ENCODE measurements at places on chromosomes 1 and 21. TPM values are rescaled to one million over a fixed set of nuclear protein-coding genes. Genes with fewer than 3 reads are reported as not detected.

LIN28A gene
- not detected for total RNA-seq

RPTN gene
- not detected for total RNA-seq

AUNIP gene
- not detected for total RNA-seq

CNTN2 gene
- 1.3 TPM for total RNA-seq

KRTAP12-2 gene
- not detected for total RNA-seq

C1orf94 gene
- total RNA-seq = not detected

DNA sequence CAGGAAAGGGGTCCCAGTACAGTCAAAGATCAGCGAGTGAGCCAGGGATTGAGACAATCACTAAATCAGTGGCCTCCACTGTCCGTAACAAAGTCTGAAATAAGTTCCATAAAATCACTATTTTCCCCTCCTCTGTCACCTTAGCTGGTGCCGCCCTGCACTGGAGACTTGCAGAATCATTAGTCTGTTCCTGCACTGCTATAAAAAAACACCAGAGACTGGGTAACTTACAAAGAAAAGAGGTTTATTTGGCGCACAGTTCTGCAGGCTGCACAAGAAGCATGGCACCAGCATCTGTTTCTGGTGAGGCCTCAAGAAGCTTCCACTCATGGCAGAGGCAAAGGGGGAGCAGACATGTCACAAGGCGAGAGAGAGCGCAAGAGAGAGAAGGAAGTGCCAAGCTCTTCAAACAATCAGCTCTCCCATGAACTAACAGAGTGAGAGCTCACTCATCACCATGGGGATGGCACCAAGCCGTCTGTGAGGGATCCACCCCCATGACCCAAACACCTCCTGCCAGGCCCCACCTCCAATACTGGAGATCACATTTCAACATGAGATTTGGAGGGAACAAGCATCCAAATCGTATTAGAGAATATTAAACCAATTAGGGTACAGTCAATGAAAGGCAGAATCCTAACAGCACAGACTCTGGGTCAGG is 129.8 kb upstream of the TIAM1 start:
- no peaks in the 10 kb centered on the region for H3K36me3 ChIP-seq
- H3K27ac ChIP-seq = no peak overlapping the region
- no peak for DNase-seq
- H3K4me3 ChIP-seq = no peak overlapping the region
- no peaks in the 10 kb centered on the region for H3K4me1 ChIP-seq

DNA sequence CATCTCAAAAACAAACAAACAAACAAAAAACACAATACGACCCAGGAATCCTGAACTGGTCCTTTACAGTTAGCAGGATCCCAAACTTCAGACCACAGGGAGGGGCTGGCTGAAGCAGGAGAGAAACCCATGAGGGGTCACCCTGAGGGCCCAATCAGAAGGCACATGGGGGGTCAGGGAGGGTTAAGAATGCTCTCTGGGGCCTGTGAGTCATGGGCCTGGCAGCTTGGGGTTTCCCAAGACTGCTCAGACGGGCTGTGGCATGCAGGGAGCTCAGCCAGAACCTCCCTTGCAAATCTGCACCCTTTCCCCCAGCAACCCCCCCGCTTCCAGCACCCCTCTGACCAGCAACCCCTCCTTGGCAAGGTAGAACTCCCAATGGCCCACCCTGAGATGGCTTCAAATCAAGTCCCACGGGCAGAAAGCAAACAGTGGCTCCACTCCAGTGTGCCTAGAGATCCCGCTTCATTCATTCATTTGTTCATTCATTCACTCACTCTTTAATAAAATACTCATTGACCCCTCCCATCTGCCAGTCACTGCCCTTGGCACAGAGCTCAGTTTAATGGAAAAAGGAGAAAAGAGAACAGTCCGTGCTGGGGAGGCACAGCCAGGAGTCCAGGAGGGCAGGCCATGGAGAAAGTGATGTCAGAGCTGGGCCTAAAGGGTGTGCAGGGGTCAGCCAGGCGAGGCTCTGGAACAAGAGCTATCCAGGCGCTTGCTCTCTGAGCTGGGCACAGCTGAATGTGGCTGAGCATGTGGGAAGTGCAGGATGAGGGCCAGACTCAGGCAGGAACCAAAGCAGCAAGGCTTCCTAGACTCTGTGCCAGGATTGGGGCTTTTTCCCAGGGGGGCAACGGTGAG is 8.2 kb downstream of the UQCRHL start:
- H3K27me3 ChIP-seq = no peaks in the 10 kb centered on the region
- DNase-seq = peak; percentile 92
- no peaks in the 10 kb centered on the region for H3K36me3 ChIP-seq
- H3K4me1 ChIP-seq = peaks cover 5% of the 10 kb centered on the region
- no peak overlapping the region for H3K4me3 ChIP-seq
- H3K27ac ChIP-seq = peak overlapping the region; percentile 80

GRCh38 chr1:236140705-236141446 is 1.5 kb upstream of the GPR137B start:
- H3K36me3 ChIP-seq = no peaks in the 10 kb centered on the region
- DNase-seq = no peak
- no peak overlapping the region for H3K27ac ChIP-seq
- H3K4me1 ChIP-seq = no peaks in the 10 kb centered on the region
- no peaks in the 10 kb centered on the region for H3K27me3 ChIP-seq

DNA sequence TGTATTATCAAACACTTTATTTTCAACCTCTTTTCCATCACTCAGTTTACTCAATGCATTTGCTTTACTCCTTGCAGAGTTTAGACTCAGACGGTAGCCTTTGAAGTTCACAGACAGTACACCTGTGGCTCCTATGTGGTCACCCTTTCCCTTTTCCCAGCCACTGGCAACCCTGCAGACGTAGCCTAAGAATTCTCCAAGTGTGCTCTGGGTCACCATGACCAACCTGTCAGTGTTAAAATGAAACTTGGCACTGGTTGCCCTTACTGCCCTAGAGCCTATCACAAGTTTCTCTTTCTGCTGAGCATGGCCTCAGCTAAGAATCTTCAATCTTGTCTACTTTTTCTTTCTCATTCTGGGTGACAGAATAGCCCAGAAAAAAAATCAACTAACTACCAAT is 25.5 kb upstream of the DNAH14 start:
- H3K27me3 ChIP-seq = no peaks in the 10 kb centered on the region
- H3K27ac ChIP-seq = no peak overlapping the region
- H3K4me1 ChIP-seq = no peaks in the 10 kb centered on the region
- no peaks in the 10 kb centered on the region for H3K36me3 ChIP-seq
- H3K4me3 ChIP-seq = no peak overlapping the region

GRCh38 chr1:159000070-159000409 is 9.7 kb upstream of the IFI16 start:
- H3K27ac ChIP-seq = peak overlapping the region; percentile 74
- DNase-seq = no peak
- no peaks in the 10 kb centered on the region for H3K36me3 ChIP-seq
- H3K4me1 ChIP-seq = no peaks in the 10 kb centered on the region

DNA sequence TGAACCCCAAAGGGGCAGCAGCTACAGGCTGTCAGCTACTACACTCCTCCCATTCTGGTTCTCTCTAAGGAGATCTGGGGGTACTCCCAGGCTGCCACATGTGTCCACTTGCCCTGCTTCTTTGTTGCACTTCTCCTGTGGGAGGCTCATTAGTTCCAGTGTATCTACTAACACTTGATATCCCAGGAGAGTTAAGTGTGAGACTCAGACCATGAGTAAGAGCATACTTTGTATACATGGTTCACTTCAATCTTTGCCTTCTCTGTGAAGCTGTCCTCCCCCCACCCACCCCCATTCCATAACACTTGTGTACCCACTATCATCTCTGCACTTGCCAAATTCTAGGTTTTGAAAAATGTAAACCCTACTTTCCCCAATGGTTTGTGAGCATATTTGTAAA is 34.9 kb upstream of the GADD45A start:
- no peak overlapping the region for H3K27ac ChIP-seq
- no peaks in the 10 kb centered on the region for H3K36me3 ChIP-seq
- no peaks in the 10 kb centered on the region for H3K27me3 ChIP-seq
- H3K4me1 ChIP-seq = peaks cover 2% of the 10 kb centered on the region
- H3K4me3 ChIP-seq = no peak overlapping the region
- DNase-seq = no peak

GRCh38 chr1:116853680-116854402 is 55.9 kb upstream of the PTGFRN start:
- H3K27ac ChIP-seq = no peak overlapping the region
- no peaks in the 10 kb centered on the region for H3K36me3 ChIP-seq
- peaks cover 2% of the 10 kb centered on the region for H3K4me1 ChIP-seq
- no peak overlapping the region for H3K4me3 ChIP-seq

- no peak for DNase-seq
- no peak overlapping the region for H3K27ac ChIP-seq
- no peak overlapping the region for H3K4me3 ChIP-seq
- H3K4me1 ChIP-seq = no peaks in the 10 kb centered on the region
Measured at GRCh38 chr1:147052677-147053076, 114.6 kb downstream of the NBPF12 start.

- H3K27ac ChIP-seq = no peak overlapping the region
- no peak overlapping the region for H3K4me3 ChIP-seq
- no peaks in the 10 kb centered on the region for H3K4me1 ChIP-seq
- H3K27me3 ChIP-seq = no peaks in the 10 kb centered on the region
Measured at GRCh38 chr1:89884718-89885596, 64.1 kb downstream of the LRRC8D start.

DNA sequence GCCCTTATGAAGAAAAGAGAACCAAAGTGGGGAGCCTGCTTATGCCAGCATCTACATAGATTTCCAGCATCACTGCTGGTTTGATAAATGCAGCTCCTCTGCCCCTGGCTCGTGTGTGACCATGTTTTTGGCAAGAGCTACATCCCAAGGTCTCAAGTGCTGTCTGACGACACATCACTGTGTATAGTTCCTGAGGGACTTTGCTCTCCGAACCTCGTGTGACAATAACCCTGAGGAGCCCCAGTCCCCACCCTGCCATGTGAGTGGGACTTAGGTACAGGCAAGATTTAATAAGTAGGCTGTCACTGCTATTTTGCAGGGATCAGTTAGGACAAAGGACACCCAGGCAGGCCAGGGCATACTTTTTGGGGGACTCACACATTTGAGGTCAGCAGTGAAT is 28.8 kb upstream of the RERE start:
- no peaks in the 10 kb centered on the region for H3K27me3 ChIP-seq
- DNase-seq = no peak
- no peaks in the 10 kb centered on the region for H3K4me1 ChIP-seq

- H3K27me3 ChIP-seq = no peaks in the 10 kb centered on the region
- no peak for DNase-seq
- H3K36me3 ChIP-seq = no peaks in the 10 kb centered on the region
Measured at GRCh38 chr1:229784834-229785233, 158.8 kb downstream of the URB2 start.

- no peaks in the 10 kb centered on the region for H3K27me3 ChIP-seq
- no peaks in the 10 kb centered on the region for H3K36me3 ChIP-seq
- no peaks in the 10 kb centered on the region for H3K4me1 ChIP-seq
- H3K27ac ChIP-seq = no peak overlapping the region
Measured at GRCh38 chr1:205041998-205042910, 758 bp upstream of the CNTN2 start.

- H3K27me3 ChIP-seq = no peaks in the 10 kb centered on the region
- H3K4me1 ChIP-seq = peaks cover 2% of the 10 kb centered on the region
- no peak overlapping the region for H3K4me3 ChIP-seq
Measured at GRCh38 chr1:116119876-116120275, 8.7 kb downstream of the MAB21L3 start.

DNA sequence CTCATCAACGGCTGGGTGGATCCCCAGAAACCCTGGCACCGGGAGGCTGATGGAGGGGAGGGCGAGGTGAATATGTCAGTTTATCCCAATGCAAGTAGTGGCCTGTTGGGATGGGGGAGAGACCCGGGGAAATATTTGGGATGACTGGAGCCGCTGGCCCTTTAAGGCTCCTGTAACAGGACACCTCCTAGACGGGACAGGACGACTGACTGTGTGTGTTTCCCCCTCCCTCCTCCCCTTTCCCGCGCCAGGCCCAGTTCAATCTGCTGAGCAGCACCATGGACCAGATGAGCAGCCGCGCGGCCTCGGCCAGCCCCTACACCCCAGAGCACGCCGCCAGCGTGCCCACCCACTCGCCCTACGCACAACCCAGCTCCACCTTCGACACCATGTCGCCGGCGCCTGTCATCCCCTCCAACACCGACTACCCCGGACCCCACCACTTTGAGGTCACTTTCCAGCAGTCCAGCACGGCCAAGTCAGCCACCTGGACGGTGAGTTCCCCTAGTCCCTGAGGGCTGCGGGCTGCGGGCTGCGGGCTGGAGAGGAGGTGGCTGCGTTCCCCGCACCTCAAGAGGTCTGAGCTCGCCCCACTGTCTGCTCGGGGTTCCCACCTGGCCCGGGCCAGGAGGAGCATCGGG is 44.8 kb upstream of the CCDC27 start:
- DNase-seq = no peak
- H3K27me3 ChIP-seq = no peaks in the 10 kb centered on the region
- H3K4me3 ChIP-seq = no peak overlapping the region
- H3K36me3 ChIP-seq = no peaks in the 10 kb centered on the region
- no peak overlapping the region for H3K27ac ChIP-seq
- H3K4me1 ChIP-seq = no peaks in the 10 kb centered on the region

- no peaks in the 10 kb centered on the region for H3K36me3 ChIP-seq
- no peak for DNase-seq
- no peaks in the 10 kb centered on the region for H3K4me1 ChIP-seq
- no peaks in the 10 kb centered on the region for H3K27me3 ChIP-seq
Measured at GRCh38 chr1:245590726-245591125, 435.9 kb downstream of the KIF26B start.

DNA sequence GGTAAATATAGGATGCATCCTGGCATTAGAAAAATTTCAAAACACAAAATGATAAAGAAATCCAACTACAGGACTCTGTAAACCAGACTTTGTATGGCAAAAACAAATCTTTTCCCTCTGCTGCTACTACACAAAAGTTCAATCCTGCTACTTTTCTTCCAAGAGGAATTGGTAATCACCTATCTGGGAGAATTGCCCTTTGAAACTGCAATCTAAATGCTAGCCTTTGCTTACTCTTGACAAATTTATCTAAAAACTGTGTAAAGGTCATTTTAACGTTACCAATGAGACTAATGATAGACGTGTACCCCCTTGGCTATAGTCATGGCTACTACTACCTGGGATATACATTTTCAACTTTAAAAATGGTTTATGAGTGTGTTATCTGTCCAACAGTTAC is 837.9 kb upstream of the CXADR start:
- no peak overlapping the region for H3K27ac ChIP-seq
- no peaks in the 10 kb centered on the region for H3K36me3 ChIP-seq
- DNase-seq = no peak
- H3K27me3 ChIP-seq = no peaks in the 10 kb centered on the region

- no peaks in the 10 kb centered on the region for H3K4me1 ChIP-seq
- DNase-seq = no peak
- H3K27ac ChIP-seq = no peak overlapping the region
- H3K27me3 ChIP-seq = no peaks in the 10 kb centered on the region
Measured at GRCh38 chr1:9671377-9672140, 20.0 kb downstream of the PIK3CD start.

DNA sequence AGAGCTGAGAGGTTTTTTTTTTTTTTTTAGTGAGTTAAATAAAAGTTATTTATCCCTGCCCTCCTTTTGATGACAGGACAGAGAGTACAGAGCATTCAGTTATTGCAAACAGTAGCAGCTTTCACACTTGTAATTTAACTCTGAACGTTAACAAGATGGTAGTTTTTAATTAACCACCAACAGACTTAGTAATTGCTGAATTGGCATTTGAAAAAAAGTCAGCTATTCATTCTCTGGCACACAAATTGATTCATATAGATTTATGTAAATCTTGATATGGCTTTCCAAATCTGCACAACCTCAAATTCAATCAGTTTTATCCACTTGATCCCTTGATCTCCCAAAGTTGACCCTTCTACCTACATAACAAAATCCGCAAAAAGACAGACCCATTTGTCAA is 918 bp downstream of the LEMD1 start:
- H3K36me3 ChIP-seq = no peaks in the 10 kb centered on the region
- H3K4me3 ChIP-seq = no peak overlapping the region
- no peak for DNase-seq
- peaks cover 1% of the 10 kb centered on the region for H3K27me3 ChIP-seq
